HT1080 (cell line): ENCODE measurements at places on chromosomes 2 and 18. TPM values are rescaled to one million over a fixed set of nuclear protein-coding genes. Genes with fewer than 3 reads are reported as not detected.

DNA sequence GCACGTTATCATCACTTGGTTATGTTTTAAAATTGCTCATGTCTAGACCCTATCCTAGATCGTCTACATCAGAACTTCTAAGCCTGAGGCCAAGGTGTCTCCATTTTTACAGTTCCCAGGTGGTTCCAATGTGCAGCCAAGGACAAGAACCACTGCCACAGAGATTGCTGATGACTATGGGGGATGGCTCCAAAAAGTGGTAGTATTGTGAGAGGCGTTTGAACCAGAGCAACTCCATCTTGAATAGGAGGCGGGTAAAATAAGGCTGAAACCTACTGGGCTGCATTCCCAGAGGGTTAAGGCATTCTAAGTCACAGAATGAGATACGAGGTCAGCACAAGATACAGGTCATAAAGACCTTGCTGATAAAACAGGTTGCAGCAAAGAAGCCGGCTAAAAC is 212.6 kb upstream of the FBXO11 start:
- DNase-seq: no peak

DNA sequence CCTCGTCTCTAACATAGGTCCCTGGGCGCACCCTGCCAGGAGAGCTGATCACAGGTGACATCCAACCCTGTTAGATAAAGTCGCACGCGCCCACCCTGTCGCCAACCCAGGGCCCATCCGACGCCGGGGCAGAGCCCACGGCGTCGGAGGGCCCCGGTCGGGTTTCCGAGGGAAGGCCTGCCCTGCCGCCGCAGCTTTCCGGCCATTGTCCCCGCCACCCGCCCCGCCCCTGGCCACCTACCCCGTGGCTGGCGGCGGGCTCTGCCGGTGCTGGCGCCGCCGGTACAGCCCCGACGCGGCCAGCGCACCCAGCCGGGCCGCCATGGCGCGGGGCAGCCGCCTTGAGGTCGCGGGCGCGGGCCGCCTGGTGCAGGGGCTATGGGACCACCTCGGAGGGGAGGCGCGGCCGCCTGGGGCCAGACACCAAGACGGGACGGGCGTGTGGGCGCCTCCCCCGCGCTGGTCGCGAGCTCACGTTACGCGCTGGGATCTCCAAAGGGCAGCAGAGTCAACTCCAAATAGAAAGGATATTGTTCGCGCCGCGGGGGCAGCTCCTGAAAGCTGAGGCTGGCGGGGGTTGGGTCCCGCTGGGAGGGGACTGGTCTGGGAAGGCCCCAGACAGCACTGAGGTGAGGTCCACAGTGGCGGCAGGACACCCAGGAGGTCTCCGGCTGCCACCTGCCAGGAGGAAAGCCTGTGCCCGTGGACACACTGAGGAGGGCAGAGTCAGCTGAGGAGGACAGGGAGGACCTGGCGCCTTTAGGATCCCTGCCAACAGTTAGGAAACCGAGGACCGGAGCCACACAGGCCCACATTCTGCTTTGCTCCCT is 11.1 kb downstream of the LIMS2 start:
- DNase-seq: no peak

GRCh38 chr2:189444322-189444721 is 3.0 kb downstream of the WDR75 start:
- DNase-seq: peak; percentile 27

GRCh38 chr2:218852911-218853667 is 6.5 kb upstream of the WNT6 start:
- peak; percentile 32 for DNase-seq

DNA sequence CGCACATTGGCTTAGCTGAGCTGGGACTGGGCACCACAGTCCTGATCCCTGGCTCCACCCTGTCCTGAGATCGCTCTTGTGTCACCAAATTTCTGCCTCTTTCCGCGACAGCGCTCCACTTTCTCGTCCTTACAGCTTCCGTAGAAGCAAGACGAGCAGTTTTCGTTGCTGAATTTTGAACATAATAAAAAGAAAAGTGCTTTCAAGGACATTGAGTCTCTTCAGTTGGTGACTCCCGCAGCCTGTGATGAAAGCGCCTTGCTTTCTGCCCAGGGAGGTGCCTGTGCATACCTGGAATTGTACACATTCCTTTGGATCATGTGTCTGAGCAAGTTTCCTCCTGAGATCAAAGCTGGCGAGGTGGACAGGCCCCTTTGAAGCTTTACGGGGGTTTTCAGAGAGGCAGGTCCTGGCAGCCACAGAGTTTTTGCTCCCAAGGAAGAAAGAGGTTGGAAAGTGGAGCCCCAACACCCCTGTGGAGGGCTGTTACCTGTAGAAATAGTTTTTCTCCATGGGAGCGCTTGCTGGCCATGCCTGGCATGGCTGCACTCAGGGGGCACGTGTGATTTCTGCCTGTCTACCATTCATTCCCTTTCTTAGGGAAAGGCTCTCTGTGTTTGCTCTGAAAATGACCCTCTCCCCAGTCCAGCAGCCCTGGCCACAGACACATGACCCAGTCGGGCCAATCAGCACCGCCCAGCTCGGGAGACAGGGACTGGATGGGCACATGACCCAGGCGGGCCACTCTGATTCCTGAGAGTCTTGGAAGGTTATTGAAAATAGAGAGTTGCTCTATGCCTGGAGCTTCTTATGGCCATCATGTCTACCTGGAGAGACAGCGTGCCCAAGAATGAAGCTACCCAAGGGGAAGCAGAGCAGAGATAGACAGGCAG is 115.6 kb upstream of the OTOS start:
- no peak for DNase-seq

GRCh38 chr2:137748533-137748932 is 215.7 kb upstream of the HNMT start:
- DNase-seq: no peak

GRCh38 chr2:191690327-191690726 is 12.4 kb downstream of the NABP1 start:
- no peak for DNase-seq

- DNase-seq: peak; percentile 29
Observed at GRCh38 chr2:62196278-62196901, 475 bp downstream of the B3GNT2 start.

DNA sequence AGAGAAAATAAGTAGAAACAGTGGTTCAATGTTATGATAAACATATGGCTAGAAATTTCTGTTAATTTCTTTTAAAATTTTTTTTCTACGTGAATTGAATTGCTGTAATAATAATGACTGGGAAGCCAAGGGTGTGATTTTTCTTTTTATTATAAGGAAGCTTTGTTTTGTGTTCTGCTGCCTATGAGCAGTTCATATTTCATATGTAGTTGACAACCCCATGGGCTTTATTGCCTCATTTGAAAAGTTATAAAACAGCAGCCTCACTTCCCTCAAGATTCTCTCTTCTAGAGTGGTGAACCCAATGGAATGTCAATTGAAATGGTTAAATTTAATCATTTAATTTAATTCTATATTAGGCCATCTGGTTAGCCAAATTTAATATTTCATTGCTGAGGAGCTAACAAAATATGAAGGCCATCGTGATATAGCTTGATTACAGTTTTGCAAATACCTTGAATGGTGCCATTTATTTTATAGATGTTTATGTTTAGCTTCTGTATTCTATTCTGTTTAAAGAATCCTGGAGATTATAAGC is 72.6 kb upstream of the DOCK10 start:
- DNase-seq: no peak

DNA sequence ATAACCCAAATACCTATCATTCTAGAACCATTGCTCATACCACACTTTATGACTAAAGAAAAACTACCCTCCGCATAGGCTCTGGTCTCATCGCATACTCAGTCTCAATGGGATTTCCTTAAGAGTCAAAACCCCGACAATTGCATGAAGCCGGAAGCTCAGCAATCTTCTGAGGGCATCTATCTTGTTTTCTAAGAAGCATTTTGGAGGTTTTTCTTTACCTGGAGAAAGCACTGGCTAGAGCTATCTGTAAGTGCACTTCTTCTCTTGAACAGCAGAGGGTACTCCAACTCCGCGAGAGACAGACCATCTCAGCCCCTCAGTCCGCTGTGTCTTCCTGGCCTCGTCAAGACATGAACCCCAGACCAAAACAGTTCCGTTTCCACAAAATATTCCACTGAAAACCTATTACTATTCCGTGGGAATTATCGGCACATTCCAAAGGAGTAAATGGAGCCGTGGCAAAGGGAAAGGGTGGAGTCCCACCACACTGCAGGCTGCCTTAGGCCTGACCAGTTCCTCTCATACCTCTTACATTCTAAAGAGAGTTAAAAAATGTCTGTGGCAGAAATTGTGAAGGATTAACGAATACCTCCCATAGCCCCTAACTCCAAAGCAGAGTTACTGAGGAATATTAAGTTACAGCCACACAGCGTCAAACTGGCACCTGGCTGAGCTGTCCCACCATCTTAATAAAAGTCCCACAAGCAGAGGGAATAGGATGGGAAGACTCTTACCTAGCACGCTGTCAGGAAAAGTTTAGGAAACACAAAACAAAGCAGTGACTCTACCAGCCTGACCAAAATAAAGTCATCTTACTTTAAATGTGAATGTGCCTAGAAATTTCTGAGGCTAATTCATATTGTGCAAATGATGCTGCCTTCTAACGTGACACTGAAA is 325.6 kb upstream of the VRK2 start:
- peak; percentile 75 for DNase-seq

DNA sequence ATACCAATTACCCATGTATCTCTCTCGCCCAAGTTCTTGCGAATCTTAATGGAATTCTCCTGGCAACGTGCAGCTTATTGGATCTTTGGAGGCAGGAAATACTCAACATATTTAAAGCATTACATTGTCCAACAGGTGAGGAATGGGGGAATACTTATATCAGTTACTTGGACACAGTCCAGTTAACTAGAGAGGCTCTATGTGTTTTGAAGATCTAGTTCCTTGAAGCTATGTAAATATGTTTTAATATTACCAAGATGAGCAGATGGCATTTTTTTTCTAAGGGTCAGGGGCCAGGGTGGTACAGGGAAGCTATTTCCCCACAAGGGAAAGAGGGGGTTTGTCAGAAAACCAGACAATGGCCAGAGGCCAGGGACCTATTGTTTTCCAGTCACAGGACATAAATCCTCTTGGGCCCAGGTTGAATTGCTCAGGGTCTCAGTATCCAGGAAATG is 26.8 kb upstream of the MC5R start:
- DNase-seq: peak; percentile 57

DNA sequence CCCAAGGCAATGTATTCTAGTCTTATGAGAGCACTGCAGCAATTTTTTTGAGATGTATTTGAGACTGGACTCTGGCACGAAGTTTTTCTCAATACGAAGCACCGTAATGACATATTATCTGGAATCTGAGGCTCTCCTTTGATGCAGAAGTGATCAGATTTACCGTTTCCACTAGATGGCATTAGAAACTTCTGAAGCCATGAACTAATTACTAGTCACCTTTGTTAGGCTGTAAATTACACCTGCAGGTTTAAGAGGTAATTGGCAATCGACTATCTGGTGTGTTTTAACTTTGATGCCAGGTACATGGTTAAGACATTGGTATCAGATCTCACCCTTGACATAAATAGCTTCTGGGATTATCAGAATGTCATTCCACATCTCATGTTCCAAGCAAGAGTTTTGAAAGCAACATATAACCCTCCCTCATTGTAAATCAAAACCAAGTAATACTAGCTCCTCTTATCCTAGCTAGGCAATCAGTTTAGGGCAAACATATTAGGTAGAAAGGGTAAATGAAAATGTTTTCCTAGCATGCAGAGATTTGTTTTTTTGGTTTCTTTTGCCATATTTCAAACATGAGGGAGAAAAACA is 254.6 kb upstream of the SPRED2 start:
- no peak for DNase-seq

DNA sequence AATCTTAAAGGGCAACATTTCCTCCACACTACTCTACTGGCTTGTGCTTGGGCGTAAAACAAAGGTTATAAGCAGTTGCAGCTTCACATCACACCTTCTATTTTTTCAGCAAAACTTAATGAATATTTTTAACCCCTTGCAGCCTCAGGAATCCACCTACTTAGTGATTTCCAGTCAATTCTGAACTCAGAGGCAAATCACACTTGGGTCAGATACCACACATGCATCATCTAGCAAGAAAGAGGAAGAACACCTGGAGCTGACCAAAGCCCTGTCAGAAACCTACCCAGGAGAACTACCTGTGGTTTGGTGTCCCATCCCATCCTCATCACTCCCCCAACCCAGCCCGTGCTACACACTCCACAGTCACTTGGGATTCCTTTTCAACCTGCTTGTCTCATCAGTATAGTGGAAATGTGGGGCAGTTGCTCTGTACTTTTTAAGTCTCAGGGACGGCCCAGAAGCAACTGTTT is 25.5 kb downstream of the PIAS2 start:
- no peak for DNase-seq

GRCh38 chr18:25727281-25727985 is 363.0 kb downstream of the SS18 start:
- peak; percentile 24 for DNase-seq

DNA sequence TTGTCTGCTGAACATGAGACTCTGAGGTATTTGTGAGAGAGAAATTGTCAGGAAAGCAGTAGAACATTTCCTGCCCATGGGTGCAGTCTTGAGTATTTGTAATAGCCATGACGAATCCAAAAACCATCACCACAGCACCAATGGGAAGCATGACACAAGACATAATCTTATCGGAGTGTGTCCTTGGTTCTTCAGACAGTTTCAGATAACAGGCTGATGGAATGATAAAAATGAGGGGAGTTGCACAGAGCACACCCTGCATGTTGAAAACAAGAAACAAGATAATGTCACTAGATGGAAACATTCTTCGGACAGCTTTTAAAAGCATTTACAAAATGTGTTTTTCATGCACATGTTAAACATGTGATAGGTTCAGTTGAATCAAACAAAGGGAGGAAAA is 56.9 kb downstream of the SLC38A11 start:
- DNase-seq: peak; percentile 59

GRCh38 chr2:119475225-119475856 is 43.7 kb downstream of the TMEM37 start:
- DNase-seq: no peak

- DNase-seq: no peak
Observed at GRCh38 chr2:119748135-119748534, 11.6 kb upstream of the PTPN4 start.

DNA sequence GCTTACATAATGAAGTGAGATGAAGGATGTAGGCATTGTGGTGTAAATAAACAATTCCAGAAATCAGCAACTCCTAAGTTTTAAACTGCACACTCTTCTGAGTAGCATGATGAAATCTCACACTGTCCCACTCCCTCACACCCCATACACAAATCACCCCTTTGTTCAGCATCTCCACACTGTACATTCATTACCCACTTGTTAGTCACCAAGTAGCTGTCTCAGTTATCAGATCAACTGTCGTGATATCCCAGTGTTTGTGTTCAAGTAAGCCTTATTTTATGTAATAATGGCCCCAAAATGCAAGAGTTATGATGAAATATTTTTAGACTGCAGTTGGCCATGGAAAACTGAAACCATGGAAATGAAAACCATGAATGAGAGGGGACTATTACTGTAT is 135.7 kb downstream of the GRB14 start:
- DNase-seq: peak; percentile 56

ANKRD30B gene
- not detected in 2 replicates for total RNA-seq

SALL3 gene
- total RNA-seq: not detected in 2 replicates

ABCG5 gene
- total RNA-seq: not detected in 2 replicates

GALNT13 gene
- 0.21 and 0.33 TPM in 2 replicates for total RNA-seq

SPATA3 gene
- total RNA-seq: not detected in 2 replicates

ADD2 gene
- total RNA-seq: 39.3 and 79.9 TPM in 2 replicates

PLCL1 gene
- total RNA-seq: 0.07 and 0.16 TPM in 2 replicates
